ENCODE measurements at places on chromosomes 7 and 10.

GRCh38 chr7:43721193-43721806 lies 8.0 kb downstream of the COA1 start:
- DNase-seq: peak; percentile 32

- no peak for DNase-seq
These were observed 186.5 kb upstream of the BET1 start for GRCh38 chr7:94190599-94191061.

DNA sequence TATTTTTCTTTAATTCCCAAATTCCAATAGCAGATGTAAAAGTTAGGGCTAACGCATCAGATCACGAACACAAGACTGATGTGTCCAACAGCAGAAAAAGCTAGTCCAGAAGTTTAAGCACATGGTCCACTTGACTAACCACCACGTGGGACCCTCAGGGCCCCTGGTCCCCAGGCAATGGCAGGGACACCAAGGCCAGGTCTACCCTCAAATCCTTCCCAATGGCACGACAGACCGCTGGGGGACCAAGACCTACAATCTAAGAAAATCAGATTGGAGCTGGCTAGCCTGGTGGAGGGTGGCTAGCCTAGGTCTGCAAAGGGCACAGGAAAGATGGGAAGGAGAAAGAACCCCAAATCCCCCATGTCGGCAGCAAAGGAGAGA lies 1.5 kb downstream of the GIGYF1 start:
- DNase-seq: no peak

DNA sequence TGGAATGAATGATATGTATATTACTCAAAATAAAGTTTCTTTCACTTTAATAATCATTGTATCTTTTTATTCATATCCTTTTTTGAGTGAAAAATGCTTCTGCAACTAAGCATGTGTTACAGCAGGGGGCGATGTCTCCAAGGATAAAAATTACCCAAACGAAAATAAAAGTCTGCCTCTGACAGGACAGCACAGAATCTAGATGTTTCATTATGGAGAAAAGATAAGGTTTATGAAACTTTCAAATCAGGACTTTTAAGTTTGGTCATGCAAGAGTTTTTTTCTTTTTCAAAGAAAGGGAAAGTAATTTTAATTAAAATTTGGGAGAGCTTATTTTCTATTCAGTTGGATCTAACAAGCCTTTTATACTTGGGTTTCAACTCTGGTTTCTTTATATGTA lies 48.4 kb downstream of the TES start:
- peak; percentile 30 for DNase-seq

DNA sequence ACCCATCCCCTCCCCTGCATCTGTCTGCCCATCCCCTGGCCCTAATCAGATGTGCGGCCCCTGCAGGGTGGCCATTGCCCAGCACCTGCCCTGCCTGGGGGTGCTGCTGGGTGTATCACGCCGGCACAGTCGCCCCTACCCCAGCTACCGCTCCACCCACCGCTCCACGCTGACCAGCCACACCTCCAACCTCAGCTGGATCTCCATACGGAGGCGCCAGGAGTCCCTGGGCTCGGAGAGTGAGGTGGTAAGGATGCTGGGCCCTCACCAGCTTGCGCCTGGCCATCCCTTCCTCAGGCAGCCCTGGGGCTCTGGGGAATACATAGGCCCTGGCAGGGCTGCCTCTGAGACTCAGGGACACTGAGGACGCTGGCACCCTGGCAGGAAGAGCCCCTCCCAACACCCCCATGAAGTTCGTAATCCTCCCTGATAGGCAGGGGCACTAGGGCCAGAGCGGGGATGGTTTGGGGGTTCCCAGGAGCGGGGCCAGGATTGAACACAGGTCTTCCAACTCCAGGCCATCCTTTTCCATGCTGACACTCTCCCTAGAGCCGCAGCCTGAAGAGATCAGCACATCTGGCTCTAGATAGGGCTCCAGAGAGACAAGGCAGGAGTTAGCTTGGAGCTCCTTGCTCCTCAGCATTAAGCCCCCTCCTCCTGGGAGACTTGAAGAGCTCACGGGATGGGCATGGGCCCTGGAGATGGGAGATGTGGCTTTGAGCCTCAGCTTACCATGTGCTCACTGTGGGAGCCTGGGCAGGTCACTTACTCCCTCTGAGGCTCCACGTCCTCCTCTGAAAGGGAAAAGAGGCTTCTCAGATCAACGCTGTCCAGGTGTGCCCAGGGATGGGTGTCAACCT lies 5.9 kb upstream of the LDB3 start:
- DNase-seq: no peak

GRCh38 chr10:7412928-7413282 lies 2.1 kb upstream of the SFMBT2 start:
- no peak for DNase-seq

DNA sequence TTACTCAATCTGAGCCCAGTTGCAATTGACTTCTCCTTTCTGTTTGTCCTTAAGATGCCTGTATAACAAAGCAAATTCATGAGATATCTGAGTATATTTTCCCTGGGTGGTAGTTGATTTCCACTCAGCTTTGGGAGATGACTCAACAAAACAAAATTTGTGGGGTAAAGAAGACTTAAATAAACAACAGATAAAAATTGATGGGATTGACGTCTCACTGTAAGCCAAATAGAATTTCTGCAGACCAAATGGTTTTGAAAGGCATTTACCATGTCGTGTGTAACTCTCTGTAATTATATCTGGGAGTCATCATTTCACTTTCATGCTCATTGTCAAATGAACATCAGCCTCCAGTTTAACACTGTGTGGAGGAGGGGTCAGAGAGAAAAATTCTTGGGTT lies 255.4 kb upstream of the MYO3A start:
- no peak for DNase-seq

GRCh38 chr7:42910306-42910705 lies 1.6 kb downstream of the C7orf25 start:
- DNase-seq: no peak

Measured in neuronal stem cell (in vitro differentiated cells).